Stimulated activated CD4-positive, alpha-beta T cell treated with anti-CD3 and anti-CD28 coated beads, Interleukin-1b, Interleukin-23, amount 100 ng/mL, for 1 hour (primary cell): ENCODE measurements at places on chromosomes 12 and 14.

GRCh38 chr14:61625165-61625564, 70.1 kb upstream of the HIF1A start:
- no peak for DNase-seq

DNA sequence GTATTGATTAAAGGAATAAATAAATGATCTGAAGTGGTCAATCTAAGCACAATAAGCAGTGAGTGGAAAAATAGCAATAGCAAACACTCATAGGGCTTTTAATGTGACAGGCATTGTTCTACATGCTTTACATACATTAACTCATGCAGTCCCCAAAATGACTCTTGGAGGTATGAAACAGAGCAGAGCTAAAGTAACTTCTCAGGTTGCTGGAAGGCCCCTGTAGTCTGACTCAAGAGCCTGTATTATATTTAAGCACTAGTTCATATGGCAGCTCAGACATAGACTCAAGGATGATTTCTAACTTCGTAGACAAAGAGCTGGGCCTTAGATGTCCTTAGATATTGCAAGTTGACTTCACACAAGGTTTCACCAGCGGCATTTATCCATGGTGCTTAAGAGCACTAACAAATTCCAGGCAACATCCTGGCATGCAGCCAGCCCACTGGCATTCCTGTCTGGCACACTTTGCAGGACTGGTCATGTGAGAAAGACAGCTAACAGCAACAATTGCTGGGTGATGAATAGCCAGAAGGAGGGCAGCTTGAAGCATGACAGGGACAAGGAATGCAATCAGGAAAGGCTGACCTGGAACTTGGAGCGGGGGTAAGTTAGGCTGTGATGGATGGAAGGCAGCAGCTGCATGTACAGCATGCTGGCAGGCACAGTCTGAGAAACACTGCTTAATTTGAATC, 22.9 kb upstream of the KTN1 start:
- DNase-seq = no peak

DNA sequence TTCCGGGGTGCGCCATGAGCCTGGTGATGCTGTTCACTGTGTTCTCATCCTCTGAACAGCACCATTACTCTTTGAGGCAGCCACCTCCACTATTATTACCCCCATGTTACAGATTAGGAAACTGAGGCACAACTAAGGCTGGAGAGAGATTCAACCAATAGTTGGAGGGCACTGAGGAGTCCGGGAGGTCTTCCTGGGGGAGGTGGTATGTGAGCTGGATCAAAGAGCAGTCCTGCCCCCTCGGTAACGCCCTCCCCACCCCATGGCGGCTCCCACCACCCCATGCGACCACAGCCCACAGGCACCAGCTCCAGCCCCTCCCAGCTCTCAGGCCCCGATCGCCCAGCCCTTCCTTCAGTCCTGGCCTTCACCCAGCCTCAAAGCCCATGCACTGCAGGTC, 43.5 kb downstream of the SCARB1 start:
- DNase-seq = no peak

DNA sequence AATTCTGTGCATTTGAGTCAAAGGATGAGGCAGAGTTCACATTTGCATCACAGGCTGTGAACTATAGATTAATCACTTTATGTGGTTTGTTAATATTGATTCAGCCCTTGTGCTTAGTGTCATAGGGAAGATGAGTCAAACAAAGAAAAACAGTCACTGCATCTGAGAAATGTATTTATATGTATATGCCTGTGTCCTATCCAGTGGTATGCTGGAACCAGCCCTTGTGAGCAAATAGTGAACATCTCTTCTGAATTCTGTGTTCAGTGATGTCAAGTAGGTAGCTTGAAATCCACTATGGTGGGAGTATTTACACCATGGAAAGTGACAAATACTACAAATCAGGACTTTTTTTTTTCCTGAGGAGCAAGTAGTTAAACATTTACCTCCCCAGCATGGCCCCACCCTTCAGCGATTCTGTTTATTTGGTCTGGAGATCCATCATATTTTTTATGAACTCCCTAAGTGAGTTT, 128.5 kb downstream of the HMGA2 start:
- DNase-seq = no peak

- DNase-seq = no peak
Measured at GRCh38 chr12:104692557-104693218, 235.9 kb downstream of the CHST11 start.

GRCh38 chr12:109999649-109999971, 380 bp downstream of the ANKRD13A start:
- no peak for DNase-seq

DNA sequence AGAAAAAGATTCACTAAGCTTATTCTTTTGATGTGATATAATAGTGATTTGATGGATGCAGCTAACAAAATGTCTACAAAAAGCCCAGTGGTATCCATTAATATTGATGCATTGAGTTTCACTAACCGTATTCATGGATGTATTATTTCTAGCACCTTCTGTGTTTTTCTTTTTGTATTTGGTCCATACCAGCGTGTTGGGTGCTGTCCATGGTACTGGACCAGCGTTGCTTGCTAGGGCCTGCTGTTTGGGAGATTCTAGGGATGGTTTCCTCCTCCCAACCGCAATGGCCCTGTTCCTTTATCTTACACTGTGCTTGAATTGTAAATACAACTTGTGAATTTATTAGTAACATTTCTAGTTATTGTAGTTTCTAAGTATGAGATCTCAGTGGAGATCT, 31.7 kb downstream of the ANO4 start:
- no peak for DNase-seq

DNA sequence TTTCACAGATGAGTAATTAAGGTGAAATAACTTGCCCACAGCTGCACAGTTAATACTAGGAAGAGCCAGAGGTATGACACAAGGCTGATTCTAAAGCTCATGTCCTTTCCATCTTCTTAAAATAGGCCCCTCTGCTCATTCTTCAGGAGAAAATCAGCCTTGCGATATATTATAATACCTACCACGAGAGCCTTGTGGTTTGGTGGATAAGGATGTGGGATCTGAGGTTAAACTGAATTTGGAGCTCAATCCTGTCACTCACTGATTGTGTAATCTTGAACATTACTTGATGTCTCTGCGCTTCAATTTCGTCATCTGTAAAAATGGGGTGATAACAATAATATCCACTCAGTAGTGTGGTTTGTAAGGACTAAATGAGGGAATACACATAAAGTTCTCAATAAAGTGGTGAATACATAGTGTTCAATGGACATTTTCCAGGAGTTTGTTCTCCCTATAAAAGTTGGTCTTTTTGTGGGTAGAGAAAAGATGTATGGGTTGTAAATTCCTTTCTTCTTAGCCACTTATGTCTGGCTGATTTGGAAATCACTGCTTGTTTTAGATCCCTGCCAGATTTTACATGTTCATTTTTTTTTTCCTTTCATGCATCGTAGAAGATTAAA, 25.1 kb upstream of the ATP2B1 start:
- no peak for DNase-seq

DNA sequence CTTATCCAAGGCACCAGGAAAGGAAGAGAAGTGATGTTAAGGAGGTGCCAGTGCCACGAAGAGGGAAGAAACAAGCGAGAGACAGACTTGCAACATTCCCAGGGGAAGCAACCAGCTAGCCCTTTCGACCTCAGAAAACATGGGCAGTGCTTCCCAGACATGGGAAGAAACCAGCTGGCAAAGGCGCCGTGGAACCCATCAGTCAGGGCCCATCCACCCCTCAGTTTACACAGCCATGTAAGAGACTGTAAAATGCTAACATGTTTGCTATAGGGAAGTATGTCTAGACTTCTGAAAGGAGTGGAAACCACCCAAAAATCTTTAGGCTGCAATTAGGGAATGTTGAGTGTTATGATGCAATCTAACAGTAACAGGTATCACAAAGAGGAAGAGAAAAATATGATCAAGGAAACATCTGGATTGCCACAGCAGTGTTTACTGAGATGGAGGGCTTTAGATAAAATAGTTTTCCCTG, 26.3 kb downstream of the ANAPC5 start:
- no peak for DNase-seq

GRCh38 chr12:109167781-109168180, 51.4 kb downstream of the ACACB start:
- DNase-seq = no peak

DNA sequence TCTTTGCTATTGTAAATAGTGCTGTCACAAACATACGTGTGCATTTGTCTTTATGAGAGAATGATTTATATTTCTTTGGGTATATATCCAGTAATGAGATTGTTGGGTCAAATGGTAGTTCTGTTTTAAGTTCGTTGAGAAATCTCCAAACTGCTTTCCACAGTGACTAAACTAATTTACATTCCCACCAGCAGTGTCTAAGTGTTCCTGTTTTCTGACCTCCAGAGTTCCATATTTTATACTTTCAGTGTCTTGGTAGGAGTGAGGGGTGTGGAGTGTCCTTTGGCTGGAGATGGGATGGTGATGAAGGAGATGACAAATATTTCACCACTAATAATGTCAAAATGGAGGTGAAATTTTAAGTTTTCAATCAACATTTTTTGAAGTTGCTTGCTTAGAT, 86.4 kb downstream of the DACT1 start:
- no peak for DNase-seq

DNA sequence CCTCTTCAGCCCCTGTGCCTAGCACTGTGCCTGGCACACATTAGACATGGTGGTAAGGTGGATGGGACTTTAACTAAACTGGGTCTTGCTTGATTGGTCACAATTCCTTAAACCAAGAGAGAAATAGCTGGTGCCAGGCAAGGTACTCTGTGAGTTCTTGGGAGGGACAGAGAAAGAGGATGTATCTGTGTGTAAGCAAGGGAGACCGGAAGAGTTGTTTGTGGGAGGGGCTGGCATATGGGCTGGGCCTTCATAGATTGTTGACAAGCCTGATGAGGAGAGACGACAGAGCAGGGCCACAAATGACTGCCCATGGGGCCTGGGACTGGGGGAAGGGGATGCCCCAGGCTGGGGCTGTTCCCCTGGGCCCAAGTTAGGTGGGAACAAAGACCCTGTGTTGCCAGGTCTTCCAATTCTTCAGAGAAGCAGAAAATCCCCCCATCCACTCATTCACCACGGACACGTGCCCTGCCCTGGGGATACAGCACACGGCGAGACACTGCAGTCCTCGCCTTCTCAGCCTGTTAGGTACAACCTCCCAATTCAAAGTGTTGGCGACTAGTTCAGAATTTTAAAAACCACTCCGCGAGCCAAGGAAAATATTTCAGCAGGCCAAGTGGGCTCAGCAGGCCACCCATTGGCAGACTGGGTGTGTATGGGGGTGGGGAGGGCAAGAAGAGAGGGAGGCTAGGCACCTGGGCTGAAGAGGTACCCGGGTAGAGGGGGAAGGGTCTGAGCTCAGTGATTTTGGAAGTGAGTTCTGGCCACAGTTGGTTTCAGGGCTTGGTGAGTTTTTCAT, 11.4 kb upstream of the CYP46A1 start:
- no peak for DNase-seq

- no peak for DNase-seq
Measured at GRCh38 chr12:51197736-51198567, 19.9 kb downstream of the POU6F1 start.

DNA sequence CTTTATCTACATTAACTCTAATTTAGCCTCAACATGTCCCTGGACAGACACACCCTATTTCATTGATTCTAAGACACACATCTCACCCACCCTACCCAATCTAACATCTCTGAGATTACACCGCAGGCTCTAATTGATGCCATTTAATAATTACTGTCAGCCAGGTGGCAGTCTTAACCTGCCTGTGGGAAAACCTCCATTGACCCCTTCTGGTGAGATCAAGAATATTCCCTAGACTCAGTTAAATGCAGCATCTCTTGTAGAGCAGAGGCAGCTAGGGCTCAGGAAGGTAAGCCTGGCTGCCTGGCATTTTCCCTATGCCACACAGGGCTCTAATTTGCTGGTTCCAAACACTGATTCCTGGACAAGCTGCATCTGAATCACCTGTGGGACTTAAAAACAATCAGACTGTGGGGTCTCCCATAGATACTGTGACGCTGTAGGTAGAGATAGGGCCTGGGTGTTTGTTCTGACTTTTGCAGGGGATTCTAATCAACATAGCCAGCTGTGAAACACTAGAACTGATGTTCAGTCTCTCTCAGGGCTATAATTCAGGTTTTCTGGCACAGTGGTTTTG, 14.3 kb downstream of the MCRS1 start:
- DNase-seq = no peak

DNA sequence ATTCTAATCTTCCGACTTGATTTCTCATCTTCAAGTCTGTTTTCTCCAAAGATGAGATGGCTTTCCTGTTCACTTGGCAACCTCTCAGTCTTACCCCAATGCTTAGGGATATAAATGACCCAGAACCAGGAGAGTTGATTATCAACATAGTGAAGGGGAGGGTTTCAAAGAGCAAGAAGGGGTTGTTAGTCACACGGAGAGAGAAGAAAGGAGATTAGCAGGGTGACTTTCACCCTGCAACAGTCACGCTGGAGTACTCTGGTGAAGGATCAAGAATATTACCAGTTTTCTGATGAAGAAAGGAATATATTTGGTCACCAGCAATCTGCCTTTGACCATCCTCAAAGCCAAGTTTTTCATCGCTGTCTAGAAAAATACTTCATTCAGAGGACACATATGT, at the start of gene TMEM52B:
Gene TMEM52B, plus strand, starts transcription at position 212 of the 400 bp plus-strand sequence. CDS start 543 bp downstream, outside the sequence.
- DNase-seq = no peak

DNA sequence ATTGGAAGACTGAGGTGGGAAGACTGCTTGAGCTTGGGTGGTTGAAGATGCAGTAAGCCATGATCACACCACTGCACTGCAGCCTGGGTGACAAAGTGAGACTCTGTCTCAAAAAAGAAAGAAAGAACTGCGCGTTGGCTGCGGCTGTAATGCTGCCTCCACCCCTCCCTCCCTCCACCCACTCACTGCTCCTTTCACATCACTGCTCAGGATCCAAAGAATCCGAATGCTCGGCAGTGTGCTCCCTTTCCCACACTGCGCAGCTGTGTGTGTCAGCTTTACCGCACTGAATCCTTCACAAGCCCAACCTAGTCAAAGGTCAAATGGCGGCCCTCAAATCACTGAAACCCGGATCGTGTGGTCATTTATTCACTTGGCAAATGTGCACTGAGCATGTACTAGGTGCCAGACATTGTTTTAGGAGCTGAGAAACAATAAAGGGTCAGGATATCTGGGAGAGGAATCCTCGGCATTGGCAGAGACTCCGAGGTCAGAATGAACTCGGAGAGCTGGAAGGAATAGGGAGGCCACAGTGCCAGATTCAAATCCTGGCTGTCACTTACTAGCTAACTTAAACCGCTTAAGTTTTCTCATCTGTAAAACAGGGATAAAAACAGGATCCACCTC, 11.5 kb upstream of the TDRD9 start:
- no peak for DNase-seq

GRCh38 chr14:95463171-95463901, 53.1 kb downstream of the SYNE3 start:
- DNase-seq = no peak

GRCh38 chr14:106489112-106489881, 962.9 kb downstream of the TMEM121 start:
- DNase-seq = no peak

GRCh38 chr14:54637270-54638134, 70.6 kb downstream of the SAMD4A start:
- DNase-seq = no peak

- peak; percentile 45 for DNase-seq
Measured at GRCh38 chr12:49763006-49763591, 21.7 kb downstream of the TMBIM6 start.

DNA sequence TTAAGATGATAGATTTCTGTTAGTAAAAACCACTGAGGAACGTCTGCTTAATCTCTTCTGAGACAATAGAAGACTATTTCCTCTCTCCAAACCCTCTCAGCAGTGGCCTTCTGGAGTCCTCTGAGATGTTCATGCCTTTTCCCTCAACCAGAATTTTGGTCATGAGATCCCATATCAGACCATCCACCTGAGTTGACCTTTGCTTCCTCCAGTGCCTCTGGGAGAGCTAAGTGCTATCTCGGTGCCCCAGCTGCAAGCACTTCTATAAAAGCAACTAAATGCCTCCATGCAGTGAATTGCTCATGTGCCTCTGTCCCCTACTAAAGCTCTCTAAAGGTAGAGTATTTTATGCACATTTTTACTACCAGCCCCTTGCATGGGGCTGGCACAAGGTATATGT, 172.8 kb upstream of the BCL2L14 start:
- no peak for DNase-seq
